ENCODE measurements at places on chromosomes 6 and 20.

GRCh38 chr6:33857932-33858475, 54.2 kb upstream of the MLN start:
- no peak for DNase-seq

GRCh38 chr6:92777146-92777740, 642.1 kb downstream of the EPHA7 start:
- no peak for DNase-seq

- no peak for DNase-seq
Observed at GRCh38 chr20:49444553-49444990, 37.9 kb downstream of the KCNB1 start.

DNA sequence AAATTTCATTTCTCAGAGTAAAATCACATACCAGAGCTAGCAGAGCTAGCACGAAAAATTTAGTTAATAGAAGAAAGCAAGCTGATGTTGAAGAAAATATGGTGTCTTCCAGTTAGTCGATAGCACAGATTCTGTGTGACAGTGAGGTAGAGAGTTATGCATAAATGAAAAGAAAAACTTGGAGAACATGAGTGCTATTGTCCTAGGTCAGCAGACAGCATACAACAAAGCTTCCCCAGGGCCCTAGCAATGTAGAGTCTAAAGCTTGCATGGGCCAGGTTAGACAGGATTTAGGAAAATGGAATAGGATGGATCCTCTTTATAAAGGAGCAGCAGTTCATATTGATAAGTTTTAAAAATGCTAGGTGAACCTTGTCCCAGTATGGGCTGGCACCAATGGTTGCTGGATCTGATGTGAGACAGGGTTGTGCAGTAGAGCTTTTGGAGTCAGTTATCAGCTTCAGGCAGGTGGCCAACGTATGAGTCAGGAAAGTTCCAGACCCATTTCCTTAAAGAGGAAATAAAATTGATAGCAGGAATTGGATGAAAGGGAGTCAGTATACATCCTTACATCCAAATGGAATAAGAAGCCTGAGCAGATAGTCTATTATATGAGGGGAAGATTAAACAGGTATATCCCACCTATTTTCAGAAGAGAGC, 277.2 kb downstream of the FRK start:
- no peak for DNase-seq

- no peak for DNase-seq
Observed at GRCh38 chr6:10415617-10416480, 975 bp upstream of the TFAP2A start.

GRCh38 chr6:81938014-81938856, 185.8 kb upstream of the TENT5A start:
- no peak for DNase-seq

DNA sequence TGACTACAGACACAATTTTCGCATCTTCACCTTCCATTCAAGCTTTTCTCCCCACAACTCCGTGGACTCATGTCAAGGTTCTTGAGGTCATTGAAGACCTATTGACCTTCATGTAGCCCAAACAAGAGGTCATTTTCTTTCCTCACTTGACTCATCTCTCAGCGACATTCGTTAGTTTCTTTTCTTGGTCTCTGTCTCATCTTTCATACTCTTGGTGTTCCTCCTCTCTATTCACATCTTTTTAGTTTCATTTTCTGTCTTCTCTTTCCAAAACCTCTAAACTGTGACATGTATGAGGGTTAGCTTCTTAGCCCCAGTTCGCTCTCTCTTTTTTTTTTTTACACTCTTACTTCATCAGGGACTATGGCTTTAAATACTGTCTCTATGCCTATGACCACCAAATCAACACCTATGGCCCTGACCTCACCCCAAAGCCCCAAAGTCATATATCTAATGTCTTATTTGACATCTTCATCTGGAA, 128.6 kb upstream of the BACH2 start:
- no peak for DNase-seq

DNA sequence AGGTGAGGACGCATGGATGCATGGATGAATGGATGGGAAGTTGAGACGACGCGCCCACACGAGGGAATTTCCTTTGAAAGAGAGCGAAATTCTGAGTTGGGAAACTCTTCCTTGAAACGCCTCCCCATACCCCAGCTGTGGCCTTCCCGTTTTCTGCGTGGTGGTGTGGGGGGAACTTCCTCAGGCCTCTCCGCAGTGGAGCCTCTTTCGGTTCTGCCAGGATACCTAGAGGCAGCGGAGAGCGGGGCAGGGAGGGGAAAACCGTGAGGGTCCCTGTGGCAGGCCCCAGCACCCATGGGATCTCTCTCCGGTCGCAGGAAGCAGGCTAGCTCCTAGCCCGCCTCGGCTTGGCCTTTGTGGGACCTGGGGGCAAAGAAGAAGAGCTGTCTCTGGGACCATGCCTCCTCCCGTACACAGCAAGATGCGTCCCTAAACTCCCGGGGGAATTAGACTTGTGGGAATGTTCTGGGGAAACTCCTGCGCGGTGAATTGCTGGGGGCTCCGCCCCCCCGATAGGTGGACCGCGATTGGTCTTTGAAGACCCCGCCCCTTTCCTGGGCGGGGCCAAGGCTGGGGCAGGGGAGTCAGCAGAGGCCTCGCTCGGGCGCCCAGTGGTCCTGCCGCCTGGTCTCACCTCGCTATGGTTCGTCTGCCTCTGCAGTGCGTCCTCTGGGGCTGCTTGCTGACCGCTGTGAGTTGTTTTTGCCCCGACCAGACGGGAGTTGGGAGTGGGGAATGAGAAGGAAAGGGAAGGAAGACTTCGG, at the start of gene CD40:
CD40 (plus strand) TSS at position 611 of the 764 bp plus-strand sequence; CDS start at position 641, 30 bp downstream.
- peak; percentile 61 for DNase-seq

GRCh38 chr6:25991785-25992412, 29.3 kb downstream of the TRIM38 start:
- DNase-seq: peak; percentile 3

DNA sequence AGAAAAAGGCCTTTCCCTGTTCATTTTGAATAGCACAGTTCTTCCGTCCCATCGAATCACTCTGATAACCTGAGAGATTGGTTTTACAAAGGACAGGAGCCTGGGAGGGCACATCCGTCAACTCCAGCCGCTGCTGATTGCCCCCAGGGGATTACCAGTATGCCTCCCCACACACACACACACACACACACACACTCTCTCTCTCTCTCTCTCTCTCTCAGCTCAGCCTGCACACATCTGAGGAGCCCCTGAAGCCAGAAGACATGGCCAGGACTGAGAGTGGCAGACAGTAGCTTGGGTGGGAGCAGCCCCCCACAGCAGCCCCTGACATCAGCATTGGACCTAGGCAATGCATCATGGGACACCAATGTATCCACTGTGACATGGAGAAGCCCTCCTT, 13.2 kb upstream of the CDH4 start:
- DNase-seq: no peak

DNA sequence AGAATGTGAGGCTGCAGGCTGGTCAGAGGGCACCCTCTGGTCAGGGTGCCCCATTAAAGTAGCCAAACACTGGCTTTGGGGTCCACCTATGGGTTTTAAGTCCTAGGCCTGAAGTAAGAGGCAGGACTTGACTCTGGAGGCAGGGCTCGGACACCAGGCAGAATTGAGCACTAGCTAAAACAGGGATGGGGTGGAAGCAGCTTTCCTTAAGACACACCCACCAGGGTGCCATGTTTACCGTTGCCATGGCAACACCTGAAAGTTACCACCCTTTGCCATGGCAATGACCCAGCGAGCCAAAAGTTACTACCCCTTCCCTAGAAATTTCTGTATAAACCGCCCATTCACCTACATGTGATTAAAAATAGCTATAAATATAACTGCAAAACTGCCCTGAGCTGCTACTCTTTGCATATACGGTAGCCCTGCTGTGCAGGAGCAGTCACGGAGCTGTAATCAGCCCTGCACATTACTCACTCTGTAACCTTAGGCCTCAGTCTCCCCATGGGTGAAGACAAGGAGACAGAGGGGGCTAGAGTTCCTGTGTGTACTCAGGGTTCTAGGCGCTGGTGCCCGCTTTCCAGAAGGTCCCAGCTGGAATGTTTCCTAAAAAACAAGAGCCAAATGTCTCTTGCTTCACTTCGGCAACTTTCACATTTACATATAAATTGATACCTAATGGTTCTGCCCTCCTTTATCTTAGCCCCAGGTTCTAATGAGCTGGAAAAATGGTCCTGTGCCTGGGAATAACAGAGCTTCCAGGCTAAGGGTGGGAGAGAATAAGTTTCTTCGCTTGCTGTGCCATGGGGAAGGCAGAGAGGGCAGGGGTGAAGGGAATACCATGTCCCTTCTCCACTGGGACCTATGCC, 27.2 kb upstream of the SRSF6 start:
- DNase-seq: no peak

DNA sequence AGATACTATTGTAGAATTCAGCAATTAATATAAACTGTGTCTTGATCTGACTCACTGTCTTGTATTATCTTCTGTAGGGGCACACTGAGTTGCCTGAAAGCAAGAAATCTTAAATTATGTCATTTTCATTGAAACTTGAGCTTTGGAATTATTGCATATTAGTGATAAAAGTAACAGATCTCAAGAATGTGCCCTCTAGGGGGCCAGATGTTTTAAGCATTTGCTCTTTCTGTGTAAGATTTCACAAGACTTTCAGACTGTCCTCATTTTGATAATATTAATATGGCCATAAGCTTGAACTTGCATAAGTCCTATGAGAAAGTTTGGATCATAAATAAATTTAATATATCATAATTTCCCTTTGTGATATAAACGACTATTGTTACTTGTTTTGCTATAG, 55.5 kb upstream of the MYO6 start:
- no peak for DNase-seq
